ENCODE measurements at places on chromosomes 2 and 18.

DNA sequence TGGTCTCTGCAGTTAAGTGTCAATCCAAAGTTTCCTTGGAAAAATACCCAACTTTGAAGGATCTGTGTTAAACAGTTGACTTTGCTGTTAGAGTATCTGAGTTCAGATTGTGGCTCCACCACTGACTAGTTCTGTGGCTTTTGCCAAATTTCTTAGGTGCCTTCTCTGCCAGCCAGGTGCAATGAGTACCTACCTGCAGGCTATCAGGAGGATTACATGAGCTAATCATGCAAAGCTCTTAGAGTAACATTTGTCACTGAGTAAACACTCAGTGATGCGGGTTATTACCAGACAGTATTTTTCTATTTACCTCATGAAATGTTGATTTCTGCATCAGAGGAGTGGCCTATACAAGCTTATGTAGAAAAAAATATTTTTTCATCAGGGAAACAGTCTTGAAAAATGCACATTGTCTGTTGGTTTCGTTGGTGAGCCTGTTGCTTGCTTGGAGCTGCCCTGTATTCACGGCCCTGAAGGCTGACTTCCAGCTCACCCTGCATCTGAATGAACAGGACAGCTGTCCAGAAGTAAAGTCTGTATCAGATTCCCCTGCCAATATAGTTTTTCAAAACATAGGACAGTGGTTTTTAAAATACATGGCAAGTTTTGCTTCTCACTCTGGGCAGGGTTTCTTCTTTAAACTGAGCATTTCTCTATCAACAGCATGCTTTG is 235.1 kb downstream of the CDCA7 start:
- no peak for DNase-seq

GRCh38 chr2:86632672-86633071 is 9.0 kb upstream of the RNF103 start:
- DNase-seq: no peak

DNA sequence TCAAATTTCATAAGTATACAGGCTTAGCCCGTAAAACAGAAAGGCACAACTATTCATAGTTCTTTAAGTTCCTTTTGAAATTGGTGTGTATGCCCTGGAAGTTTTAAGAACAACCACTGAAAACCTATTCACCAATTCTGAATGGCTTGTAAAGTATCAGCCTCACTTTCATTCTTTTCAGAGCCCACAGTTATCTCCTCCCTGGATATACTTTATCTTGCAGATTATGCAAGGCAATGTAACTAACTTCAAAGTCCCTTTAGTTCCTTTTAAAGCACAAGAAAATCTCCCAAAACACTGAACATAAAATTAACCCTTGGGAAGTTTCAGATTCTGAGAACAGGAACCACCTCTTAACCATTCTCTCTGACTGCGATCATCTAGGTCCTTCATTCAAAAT is 1.1 kb downstream of the STRN start:
- DNase-seq: no peak

- DNase-seq: no peak
Observed at GRCh38 chr18:48030616-48031480, 100.4 kb upstream of the SMAD2 start.

DNA sequence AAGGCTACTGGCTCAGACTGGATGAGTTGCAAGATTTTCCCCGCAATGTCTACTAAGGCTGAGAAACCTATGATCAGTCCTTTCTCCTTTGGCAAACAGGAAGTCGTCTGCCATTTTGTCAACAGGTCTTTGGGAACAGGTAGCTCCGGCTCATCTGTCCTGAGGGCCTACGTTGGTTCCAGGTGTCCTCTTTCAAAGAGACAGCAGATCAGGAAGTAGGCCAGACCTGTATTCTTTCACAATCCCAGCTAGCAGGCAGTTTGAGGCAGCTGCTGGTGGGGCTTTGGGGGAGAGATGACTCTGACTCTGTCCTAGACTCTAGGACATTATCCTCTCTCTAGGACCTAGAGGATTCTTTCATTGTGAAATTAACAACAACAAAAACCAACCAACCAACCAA is 98.6 kb downstream of the ACTR2 start:
- DNase-seq: no peak
